ENCODE measurements at places on chromosomes 12 and 14.

DNA sequence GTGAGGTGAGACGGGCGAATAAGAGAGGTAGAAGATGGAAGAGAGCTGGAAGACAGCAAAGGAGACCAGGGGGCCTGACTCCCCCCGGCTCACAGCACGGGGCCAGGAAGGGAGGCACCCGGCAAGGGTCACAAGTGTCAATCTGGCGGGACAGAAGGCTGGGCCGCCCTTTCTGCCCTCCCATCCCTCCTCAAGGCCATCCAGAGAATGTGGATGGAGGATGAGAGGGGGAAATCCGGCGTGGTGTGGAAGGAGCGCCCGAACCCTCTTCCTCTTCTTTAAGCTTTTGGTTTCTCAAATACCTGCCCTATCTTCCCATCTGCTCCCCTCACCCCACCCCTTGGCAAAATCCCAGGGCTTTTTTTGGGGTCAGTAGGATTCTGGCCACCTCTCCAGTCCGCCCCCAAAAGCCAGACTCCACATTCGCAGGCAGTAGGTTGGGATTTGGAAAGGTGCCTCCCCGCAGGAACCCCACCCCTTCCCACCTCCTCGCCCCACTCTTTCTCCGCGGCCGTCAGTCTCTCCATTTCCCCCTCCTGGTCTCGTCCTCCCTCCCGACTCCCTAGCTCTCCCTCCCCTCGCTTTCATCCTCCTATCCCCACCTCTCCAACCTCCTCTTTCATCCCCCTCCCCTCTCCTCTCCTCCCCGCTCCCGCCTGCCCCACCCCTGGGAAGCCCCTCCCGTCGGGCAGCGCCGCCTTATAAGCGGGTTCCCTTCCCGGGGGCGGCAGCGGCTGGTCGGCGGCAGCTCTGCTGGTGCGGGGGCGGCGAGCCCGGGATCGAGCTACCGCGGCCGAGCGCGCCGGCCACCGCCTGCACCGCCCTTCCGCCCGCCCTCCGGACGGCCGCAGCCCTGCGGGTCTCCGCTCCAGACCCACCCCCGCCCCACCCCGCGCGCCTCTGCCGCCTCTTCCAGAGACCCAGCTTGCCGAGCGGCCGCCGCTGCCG is at the start of gene PTMS:
TSS of gene PTMS (plus strand) at position 730 of the 948 bp plus-strand sequence. CDS start 343 bp downstream, outside the sequence.
- peak; percentile 93 for DNase-seq

GRCh38 chr12:118391836-118392235 is 15.5 kb downstream of the SUDS3 start:
- no peak for DNase-seq

DNA sequence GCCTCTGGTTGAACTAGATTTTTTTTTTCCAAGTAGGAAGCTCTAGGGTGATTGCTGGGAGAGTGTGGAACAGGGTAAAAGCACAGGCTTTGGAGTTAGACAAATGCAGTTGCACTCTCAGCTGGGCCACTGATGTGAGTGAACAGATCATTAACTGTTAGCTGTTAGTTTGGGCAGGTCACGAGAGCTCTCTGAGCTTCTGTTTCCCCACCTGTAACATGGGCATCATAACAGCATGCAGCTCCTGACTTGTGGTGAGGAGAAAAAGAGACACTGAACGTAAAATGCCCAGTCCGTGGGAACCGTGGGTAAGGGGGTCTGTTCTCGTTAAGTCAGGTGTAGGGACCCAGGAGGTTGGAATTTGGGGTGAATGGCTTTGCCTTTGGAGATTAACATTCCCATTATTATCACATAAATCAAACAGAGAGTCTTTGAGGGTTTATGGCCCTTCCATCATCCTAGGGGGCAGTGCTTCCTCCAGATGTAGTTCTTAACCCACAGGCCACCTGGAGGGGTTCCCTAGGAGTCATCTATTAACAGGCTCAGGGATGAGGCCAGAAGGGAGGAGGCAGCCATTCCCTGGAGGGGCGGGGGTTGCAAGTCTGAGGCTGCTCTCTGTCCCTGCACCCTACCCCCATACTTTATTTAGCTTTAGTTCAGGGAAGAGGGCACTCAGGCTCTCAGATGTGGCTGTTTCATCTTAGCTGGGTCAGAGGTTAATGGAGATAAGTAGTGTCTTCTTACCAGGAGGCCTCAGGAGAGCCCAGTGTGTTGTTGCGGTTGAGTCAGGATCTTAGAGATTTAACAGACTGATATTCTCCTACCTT is 135.2 kb downstream of the DACT1 start:
- no peak for DNase-seq

GRCh38 chr12:53561590-53561953 is 54.3 kb upstream of the NPFF start:
- no peak for DNase-seq

- no peak for DNase-seq
Observed at GRCh38 chr14:92615451-92615850, 101.9 kb downstream of the RIN3 start.

- DNase-seq, result no peak
Observed at GRCh38 chr14:36826614-36827013, 165.0 kb downstream of the PAX9 start.

DNA sequence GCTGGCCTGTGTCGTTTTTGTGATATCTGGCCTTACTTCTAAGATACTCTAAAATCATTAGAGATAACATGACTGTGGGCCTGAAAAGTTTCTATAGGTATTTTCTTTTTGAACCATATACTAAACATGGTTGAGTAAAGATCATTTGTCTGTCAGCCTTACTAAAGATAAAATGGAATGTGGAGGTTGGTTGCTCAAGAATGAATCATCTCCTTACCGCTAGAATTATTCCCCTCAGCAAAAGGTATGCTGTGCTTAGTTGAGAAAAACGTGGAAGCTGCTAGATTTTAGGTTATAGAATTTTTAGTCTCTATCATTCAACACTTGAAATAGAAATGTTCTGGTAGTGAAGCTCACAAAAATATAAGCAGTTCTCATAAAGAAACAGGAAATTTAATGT is 407.3 kb downstream of the AEBP2 start:
- no peak for DNase-seq

- DNase-seq, result no peak
Observed at GRCh38 chr12:47602949-47603558, 102.8 kb downstream of the RPAP3 start.

GRCh38 chr14:38012056-38012455 is 195.6 kb upstream of the SSTR1 start:
- no peak for DNase-seq

GRCh38 chr14:34742270-34743115 is 28.1 kb upstream of the CFL2 start:
- no peak for DNase-seq

- DNase-seq, result no peak
Observed at GRCh38 chr12:76275511-76276093, 72.6 kb downstream of the BBS10 start.

DNA sequence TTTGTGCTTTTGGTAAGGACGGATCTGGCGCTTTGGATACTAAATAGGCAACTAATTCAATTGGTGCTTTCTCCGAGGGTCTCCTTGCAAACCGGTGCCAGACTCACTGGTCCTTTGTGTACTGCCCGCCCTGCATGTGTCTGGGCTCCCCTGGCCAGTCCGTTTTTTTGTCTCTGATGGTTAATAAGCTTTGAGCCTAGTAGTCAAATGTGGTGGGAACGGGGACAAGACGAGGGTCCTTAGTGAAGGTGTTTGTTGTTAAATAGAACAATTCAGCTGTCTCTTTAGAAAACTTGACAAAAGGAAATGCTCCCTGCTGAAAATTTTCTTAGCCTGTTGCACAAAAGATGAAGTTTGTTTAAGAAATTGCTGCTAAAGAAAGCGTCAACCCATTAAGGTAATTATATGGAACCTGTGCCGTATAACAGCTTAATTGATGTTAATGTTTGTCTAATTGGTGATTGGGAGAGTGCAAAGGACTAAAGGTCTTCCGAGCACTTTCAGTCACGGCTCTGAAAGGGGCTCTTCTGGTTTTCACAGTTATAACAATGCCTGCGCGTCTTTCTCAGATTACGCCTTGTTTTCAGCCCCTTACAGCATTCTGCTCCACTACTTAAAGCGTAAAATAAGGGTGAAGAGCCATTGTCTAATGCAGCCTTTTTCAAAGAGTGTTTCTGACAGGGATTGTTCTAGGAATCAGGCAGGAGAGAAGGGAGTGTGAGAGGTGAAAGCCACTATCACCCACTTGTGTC is 537.4 kb downstream of the PRKD1 start:
- DNase-seq, result no peak

DNA sequence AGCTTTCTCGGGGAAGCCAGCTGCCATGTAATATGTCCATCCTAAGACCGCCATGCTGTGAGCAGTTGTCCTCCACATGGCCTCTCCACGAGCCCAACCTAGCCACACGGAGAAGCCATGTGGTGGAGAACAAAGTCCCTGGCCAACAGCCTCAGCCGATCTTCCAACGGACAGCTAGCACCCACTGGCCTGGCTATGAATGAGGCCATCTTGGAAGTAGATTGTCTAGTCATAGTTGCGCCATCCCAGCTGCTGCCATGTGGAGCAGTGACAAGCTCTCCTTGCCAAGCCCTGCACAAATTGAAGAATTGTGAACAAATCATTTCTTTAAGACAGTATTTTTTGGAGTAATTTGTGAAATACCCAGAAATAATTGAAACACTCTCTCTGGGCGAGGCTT is 49.3 kb upstream of the USP44 start:
- DNase-seq, result no peak

- no peak for DNase-seq
Observed at GRCh38 chr12:69641546-69641945, 30.8 kb upstream of the LRRC10 start.

GRCh38 chr12:110012659-110013058 is 13.4 kb downstream of the ANKRD13A start:
- DNase-seq, result no peak

- DNase-seq, result peak; percentile 60
Observed at GRCh38 chr14:104085032-104085888, at the start of gene ASPG. Gene ASPG, plus strand, starts transcription at chr14:104085700. Its CDS starts 71 bp downstream, at chr14:104085771.

DNA sequence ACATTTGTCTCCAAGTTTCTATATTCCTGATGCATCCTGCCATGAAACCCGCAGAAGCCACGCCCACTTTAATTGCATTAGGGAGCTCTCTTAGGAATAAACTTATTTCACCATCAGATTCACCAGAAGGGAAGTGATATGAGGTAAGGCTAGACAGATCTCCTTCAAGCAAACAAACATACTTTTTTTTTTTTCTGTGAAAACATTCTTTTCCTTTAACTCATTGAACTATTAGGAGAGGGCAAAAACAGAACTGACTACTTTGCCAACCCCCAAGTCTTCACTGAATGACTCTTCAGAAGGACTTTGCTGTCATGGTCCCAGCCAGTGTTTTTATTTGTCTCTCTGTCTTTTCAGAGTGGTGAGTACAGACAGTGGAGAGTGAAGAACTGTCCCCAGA is 48.4 kb downstream of the GTF2A1 start:
- no peak for DNase-seq

GRCh38 chr12:120489018-120489417 is 6.9 kb upstream of the DYNLL1 start:
- DNase-seq, result no peak

GRCh38 chr14:90730206-90730766 is 85.9 kb downstream of the TTC7B start:
- no peak for DNase-seq

- peak; percentile 69 for DNase-seq
Observed at GRCh38 chr12:92899386-92900001, 29.6 kb downstream of the EEA1 start.

DNA sequence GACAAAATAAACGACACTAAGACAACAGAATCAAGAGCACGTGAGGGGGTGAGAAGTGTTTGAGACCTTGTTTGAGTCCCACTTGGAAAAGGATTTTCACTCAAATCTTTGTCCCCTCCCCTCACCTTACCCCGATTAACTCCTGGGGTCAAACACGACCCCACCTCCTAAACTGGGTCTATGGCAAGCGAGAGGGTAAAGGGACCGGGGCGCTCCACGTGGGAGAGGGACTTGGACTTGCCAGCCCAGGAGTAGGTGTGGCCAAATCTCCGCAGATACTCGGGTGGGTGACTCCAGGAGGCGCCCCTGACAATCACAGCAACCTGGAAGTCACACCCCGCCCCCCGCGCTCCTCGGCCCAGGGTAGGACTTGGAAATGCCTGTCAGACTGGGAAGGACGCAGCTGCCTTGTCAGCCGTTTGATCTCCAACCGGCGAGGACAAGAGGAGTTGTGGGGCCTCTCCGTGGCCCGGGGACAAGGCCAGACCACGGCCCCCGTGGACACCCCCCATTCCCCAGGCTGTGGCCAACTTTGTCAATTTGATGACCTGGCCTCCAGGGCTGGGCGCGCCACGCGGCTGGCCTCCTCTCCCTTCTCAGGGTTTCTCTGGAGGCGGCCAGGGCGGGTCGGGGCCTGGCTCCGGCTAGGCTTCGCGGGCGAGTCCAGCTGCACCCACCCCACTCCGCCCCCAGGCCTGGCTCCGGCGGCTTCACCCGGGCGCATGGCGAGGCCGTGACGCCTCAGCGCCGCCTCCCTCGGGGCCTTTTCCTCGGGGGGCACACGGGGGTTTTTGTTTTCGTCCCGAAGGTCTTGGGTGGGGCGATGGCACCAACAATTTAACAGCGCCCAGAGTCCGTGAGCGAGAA is 1.1 kb upstream of the BCL11B start:
- DNase-seq, result peak; percentile 77

GRCh38 chr14:39025250-39025809 is 77.7 kb downstream of the SEC23A start:
- no peak for DNase-seq

DNA sequence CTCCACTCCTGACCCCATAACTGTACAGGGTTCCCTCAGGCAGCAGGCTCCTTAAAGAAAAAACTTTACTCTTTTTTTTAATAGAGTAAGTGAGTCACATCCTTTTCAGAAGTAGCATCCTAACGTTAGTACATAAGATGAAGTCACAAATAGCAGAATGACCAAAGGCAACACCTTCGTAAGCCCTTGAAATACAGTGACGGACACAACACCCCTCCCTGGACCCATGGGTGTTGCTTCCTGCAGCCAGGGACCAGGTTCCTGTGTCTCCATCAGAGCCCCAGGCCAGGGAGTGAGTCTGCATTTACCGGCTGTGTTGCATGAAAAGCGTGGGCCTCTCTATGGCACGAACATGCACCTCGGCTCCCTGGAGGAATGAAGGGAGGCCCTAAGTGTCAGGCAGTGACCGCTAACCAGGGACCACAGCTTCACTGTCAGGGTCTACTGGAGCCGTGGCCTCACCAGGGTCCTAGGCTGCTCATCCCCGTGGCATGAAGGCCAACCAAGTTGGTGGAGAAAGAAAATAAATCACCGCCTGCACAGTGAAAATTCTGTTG is 340.0 kb upstream of the SFSWAP start:
- peak; percentile 25 for DNase-seq

DNA sequence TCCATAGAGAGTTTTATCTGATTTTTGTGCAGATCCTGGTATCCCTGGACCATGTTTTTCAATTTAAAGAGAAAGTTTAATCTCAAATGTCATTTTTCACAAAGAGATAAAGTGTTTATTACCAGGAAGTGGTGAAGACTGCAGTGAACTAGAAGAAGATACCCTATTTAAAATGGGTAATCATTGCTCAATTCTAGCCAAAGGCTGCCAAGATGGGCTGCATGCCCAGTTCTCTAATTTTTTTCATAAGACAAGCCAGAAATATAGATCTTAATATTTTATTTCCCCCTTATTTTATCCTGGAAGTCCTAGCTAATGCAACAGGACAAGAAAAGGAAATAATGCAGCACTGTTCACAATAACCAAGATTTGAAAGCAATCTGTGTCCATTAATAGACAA is 343.5 kb downstream of the PCNX1 start:
- no peak for DNase-seq

- no peak for DNase-seq
Observed at GRCh38 chr12:2274733-2275132, 221.9 kb downstream of the CACNA1C start.
